Glutamatergic neuron (in vitro differentiated cells): ENCODE measurements at places on chromosomes 7 and 10. TPM values are rescaled to one million over a fixed set of nuclear protein-coding genes. Genes with fewer than 3 reads are reported as not detected.

- no peaks in the 10 kb centered on the region for H3K36me3 ChIP-seq
- H3K4me1 ChIP-seq: no peaks in the 10 kb centered on the region
- H3K27me3 ChIP-seq: peaks cover 2% of the 10 kb centered on the region
- no peak overlapping the region for H3K4me3 ChIP-seq
- DNase-seq: no peak
Measured at GRCh38 chr7:22386865-22387264, 29.9 kb upstream of the RAPGEF5 start.

SPDYE8 gene
- total RNA-seq: not detected

- peaks cover 13% of the 10 kb centered on the region for H3K36me3 ChIP-seq
- H3K27me3 ChIP-seq: no peaks in the 10 kb centered on the region
- no peak for DNase-seq
Measured at GRCh38 chr10:60564475-60564874, 174.8 kb upstream of the ANK3 start.

PRKG1 gene
- 52.7 TPM for total RNA-seq

DNA sequence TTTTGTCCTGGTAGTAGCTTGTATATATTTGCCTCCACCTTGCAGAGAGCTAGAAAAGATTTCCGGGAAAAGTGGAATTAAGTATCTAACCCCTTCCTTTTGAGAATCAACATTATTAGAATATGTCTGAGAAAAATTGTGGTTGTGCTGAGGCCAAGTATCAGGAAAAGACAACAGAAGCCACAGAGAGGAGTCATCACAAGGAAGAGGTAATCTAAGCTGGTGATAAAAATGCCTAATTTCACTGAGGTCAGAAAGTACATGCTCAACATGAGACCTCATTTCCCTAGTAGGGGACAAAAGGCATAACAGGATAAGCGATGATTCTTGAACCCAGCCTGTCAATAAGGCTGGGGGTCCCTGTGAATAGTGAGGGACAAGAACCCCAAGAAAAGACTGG lies 97.0 kb upstream of the PDE1C start:
- DNase-seq: no peak
- no peak overlapping the region for H3K27ac ChIP-seq
- H3K27me3 ChIP-seq: peaks cover 2% of the 10 kb centered on the region
- H3K36me3 ChIP-seq: no peaks in the 10 kb centered on the region
